Naive thymus-derived CD8-positive, alpha-beta T cell (primary cell): ENCODE measurements at places on chromosomes 3 and 15. TPM values are rescaled to one million over a fixed set of nuclear protein-coding genes. Genes with fewer than 3 reads are reported as not detected.

The TRPC1 gene
- 5.2 TPM for total RNA-seq

- H3K4me1 ChIP-seq: peaks cover 8% of the 10 kb centered on the region
- H3K4me3 ChIP-seq: no peak overlapping the region
- peak overlapping the region; percentile 32 for H3K27ac ChIP-seq
- H3K27me3 ChIP-seq: no peaks in the 10 kb centered on the region
- peaks cover 6% of the 10 kb centered on the region for H3K36me3 ChIP-seq
Measured at GRCh38 chr3:11522953-11523571, 120.7 kb downstream of the VGLL4 start.

DNA sequence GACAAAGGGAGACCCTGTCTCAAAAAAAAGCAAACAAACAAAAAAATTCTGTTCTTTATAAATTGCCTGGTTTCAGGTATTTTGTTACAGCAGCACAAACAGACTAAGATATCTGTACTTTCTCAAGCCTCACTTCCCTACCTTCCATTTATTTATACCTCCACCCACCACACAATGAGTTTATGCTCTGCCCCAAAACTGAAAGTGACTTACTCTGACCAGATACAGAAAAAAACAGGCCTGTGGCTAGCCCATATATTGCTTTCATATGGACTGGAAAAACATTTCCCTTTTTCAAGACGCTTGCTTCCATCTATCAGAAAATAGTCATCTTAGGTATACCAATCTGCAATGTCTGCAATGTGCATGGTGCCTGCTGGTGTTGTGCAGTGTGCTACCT is 8.7 kb upstream of the GPD1L start:
- H3K4me3 ChIP-seq: no peak overlapping the region
- peaks cover 7% of the 10 kb centered on the region for H3K27me3 ChIP-seq
- H3K36me3 ChIP-seq: no peaks in the 10 kb centered on the region
- peaks cover 6% of the 10 kb centered on the region for H3K4me1 ChIP-seq
- no peak overlapping the region for H3K27ac ChIP-seq
- DNase-seq: no peak

The SEMA4B gene
- total RNA-seq: 25.1 TPM

- no peak overlapping the region for H3K27ac ChIP-seq
- no peak overlapping the region for H3K4me3 ChIP-seq
- peaks cover 26% of the 10 kb centered on the region for H3K4me1 ChIP-seq
- H3K27me3 ChIP-seq: no peaks in the 10 kb centered on the region
Measured at GRCh38 chr15:51878446-51879386, 49.3 kb downstream of the TMOD3 start.

GRCh38 chr3:122189357-122189756 is 5.9 kb downstream of the CASR start:
- peaks cover 2% of the 10 kb centered on the region for H3K4me1 ChIP-seq
- H3K27ac ChIP-seq: no peak overlapping the region
- H3K36me3 ChIP-seq: no peaks in the 10 kb centered on the region

The IGF2BP2 gene
- 0.49 TPM for total RNA-seq

DNA sequence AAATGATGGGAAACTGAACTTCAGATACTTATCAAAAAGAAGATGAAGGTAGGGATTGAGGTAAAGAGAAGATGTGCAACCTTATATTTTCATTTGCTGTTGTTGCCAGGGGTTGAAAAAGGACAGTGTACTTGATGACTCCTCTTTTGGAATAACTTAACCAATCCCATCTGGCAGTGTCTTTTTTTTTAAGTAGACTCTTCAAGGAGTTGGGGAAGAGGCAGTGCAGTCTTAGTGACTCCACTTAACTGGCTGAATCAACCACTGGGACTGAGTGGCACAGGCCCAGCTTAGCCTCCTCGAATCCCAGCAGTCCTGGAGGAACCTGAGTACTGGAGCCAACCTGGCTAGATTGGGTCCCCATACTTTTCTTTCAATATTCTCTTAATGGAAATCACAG is 27.3 kb upstream of the FILIP1L start:
- no peak overlapping the region for H3K27ac ChIP-seq
- no peak overlapping the region for H3K4me3 ChIP-seq
- no peak for DNase-seq
- H3K27me3 ChIP-seq: no peaks in the 10 kb centered on the region

The KLHL40 gene
- not detected for total RNA-seq

The SLC6A20 gene
- 0.52 TPM for total RNA-seq

GRCh38 chr15:86236356-86237110 is 156.9 kb downstream of the AGBL1 start:
- H3K36me3 ChIP-seq: no peaks in the 10 kb centered on the region
- H3K4me1 ChIP-seq: peaks cover 5% of the 10 kb centered on the region

DNA sequence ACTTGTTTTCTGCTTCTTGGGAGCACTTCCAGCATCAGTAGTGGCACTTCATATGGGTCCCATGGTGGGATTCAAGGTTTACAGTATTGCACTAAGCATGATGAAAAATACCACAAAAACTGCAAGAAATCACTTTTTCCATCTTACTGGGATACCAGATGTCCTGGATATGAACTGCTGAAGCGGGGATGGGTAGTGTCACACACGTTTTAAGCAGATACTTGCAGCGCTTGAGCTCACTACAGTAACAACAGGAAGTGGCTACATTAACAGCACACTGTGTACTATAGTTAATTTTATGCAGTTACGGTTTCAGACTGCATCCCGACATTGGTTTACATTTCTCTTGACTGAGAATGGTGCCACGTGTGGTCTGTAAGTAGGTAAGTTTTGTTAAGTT is 3.5 kb upstream of the ISG20 start:
- peak overlapping the region; percentile 84 for H3K4me3 ChIP-seq
- peak overlapping the region; percentile 99 for H3K27ac ChIP-seq
- DNase-seq: peak; percentile 51
- H3K36me3 ChIP-seq: peaks cover 29% of the 10 kb centered on the region

The ITIH1 gene
- not detected for total RNA-seq

The FBXL2 gene
- total RNA-seq: not detected

The USP8 gene
- total RNA-seq: 72.0 TPM

GRCh38 chr3:42195879-42196330 is 70.1 kb downstream of the CCK start:
- DNase-seq: no peak
- H3K27me3 ChIP-seq: no peaks in the 10 kb centered on the region
- H3K4me1 ChIP-seq: peaks cover 43% of the 10 kb centered on the region
- no peak overlapping the region for H3K27ac ChIP-seq
- peaks cover 72% of the 10 kb centered on the region for H3K36me3 ChIP-seq

The CXCR6 gene
- 0.25 TPM for total RNA-seq

DNA sequence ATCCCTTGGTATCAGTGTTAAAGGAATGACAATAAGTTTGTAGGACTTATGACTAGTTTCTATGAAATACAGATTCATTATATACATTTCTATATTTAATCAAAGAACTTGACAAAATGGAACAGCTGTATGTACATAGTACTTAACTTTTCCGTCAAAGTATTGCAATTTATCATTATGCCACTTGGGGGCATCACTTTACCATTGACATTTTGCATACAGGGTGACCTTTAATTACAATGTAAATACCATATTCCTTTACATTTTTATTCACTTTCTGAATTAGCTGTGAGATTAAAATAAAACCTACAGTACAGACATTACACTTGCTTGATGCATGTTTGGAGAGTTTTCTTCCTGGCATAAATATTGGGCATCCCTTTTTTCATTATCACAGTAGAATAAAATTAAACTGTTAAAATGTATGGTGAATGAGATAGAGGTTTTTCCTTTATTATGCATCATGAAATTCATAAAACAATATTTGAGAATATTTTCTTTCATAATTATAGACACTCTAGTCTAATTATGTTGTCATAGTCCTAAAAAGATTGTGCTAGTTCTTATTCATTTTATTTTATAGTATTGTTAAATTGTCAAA is 6.9 kb downstream of the NEK11 start:
- DNase-seq: no peak
- H3K27ac ChIP-seq: no peak overlapping the region
- H3K36me3 ChIP-seq: no peaks in the 10 kb centered on the region
- no peaks in the 10 kb centered on the region for H3K4me1 ChIP-seq

The HMCES gene
- 62.2 TPM for total RNA-seq

DNA sequence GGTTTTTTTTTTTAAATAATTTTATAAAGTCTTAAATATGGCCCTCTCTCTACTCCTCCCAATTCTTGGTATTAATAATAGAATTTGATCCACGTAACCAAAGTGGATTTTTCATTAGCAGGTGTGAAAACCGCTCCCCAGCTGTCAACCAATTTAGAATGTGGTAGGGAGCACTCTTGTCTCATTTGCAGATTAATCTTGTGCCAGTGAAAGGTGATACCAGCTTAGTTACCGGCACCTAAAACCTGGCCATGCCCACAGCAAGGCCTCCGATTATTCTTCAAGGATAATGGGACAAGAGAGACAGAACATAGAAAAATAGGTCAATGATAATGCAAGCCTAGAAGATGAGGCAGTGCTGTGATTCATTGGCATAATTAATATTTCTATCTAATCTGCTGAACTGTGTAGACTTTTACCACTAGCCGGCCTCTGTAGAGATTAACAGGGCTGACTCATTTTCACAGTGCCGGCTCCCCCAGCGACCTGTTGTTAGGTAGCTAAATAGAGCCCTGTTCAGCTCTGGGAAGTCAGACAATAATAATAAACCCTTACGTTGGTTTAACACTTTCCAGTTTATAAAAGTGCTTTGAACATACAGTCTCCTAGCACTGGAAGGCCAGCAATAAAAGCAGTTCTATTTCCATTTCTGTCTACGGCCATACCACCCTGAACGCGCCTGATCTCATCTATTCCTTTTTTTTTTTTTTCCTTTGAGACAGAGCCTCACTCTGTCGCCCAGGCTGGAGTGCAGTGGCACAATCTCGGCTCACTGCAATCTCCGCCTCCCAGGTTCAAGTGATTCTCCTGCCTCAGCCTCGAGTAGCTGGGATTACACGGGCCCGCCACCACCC is 102.9 kb downstream of the SHQ1 start:
- H3K27ac ChIP-seq: no peak overlapping the region
- peaks cover 41% of the 10 kb centered on the region for H3K4me1 ChIP-seq
- no peak for DNase-seq
- H3K36me3 ChIP-seq: peaks cover 12% of the 10 kb centered on the region
- no peak overlapping the region for H3K4me3 ChIP-seq
- H3K27me3 ChIP-seq: no peaks in the 10 kb centered on the region

DNA sequence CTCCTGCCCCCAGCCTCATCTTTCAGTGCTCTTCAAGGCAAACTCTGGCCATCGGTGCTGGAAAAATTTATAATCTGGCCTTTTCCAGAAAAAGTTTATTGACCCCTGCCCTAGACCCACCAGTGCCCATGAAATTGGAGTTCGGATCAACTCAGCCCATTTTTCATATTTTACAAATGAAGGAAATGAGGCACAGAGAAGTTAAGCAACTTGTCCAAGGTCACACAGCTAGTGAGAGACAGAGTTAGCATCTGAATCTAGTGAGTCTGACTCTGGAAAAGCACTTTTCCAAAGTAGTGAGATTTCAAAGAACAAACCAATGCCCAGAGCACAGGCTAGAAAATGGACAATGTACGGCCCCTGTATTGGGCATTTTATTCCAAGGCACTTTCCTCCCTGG is 69.4 kb upstream of the TLE3 start:
- no peak overlapping the region for H3K4me3 ChIP-seq
- no peak overlapping the region for H3K27ac ChIP-seq
- no peak for DNase-seq
- H3K36me3 ChIP-seq: no peaks in the 10 kb centered on the region

GRCh38 chr3:71983694-71984093 is 198.7 kb upstream of the PROK2 start:
- H3K27me3 ChIP-seq: peaks cover 2% of the 10 kb centered on the region
- H3K27ac ChIP-seq: no peak overlapping the region
- H3K4me3 ChIP-seq: no peak overlapping the region
- H3K4me1 ChIP-seq: peaks cover 14% of the 10 kb centered on the region
- no peak for DNase-seq
- no peaks in the 10 kb centered on the region for H3K36me3 ChIP-seq

The ZNF385D gene
- not detected for total RNA-seq

DNA sequence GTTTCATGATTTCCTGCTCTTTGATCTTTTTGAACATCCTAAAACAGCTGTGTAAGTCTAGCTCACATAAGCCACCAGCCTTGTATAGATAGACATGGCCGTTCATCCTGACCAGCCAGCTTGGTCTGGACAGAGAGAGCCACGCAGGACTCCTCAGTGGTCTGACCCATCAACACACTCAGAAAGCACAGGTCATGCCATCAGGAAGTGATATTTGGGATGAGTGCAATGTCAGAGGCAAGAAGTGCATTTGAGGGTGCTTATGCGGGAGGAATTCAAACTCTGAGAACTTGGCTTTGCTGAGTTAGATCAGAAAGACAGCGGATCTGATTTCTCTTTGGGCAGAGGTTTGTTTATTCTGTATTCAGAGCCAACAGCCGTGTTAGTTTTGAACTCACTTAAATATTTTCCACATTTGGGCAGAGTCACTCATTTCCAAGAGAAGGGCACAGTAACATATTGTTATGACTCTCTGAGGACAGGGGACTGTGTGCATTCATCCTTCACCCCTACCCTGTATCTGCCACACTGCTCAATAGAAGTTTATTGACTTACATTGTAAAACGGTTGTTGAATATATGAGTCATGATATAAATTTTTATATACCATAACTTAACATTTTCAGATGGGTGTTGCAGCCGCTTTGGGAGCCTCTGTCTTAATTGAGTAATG is 225.3 kb upstream of the LYSMD4 start:
- no peak overlapping the region for H3K4me3 ChIP-seq
- DNase-seq: no peak
- H3K27me3 ChIP-seq: peaks cover 13% of the 10 kb centered on the region
- peaks cover 16% of the 10 kb centered on the region for H3K4me1 ChIP-seq

- peaks cover 14% of the 10 kb centered on the region for H3K4me1 ChIP-seq
- H3K27ac ChIP-seq: no peak overlapping the region
- no peaks in the 10 kb centered on the region for H3K27me3 ChIP-seq
- no peak overlapping the region for H3K4me3 ChIP-seq
- no peaks in the 10 kb centered on the region for H3K36me3 ChIP-seq
Measured at GRCh38 chr3:122299872-122300460, 25.1 kb upstream of the CSTA start.

- peaks cover 23% of the 10 kb centered on the region for H3K36me3 ChIP-seq
- H3K4me1 ChIP-seq: peaks cover 100% of the 10 kb centered on the region
- H3K4me3 ChIP-seq: peak overlapping the region; percentile 84
- no peaks in the 10 kb centered on the region for H3K27me3 ChIP-seq
Measured at GRCh38 chr3:30639937-30640336, 33.5 kb downstream of the TGFBR2 start.

- no peaks in the 10 kb centered on the region for H3K36me3 ChIP-seq
- peaks cover 34% of the 10 kb centered on the region for H3K27me3 ChIP-seq
- no peak overlapping the region for H3K27ac ChIP-seq
- DNase-seq: no peak
- H3K4me1 ChIP-seq: peaks cover 6% of the 10 kb centered on the region
Measured at GRCh38 chr15:48643776-48644466, 1.6 kb downstream of the FBN1 start.

GRCh38 chr3:11375333-11376088 is 103.3 kb downstream of the ATG7 start:
- no peak overlapping the region for H3K4me3 ChIP-seq
- H3K4me1 ChIP-seq: no peaks in the 10 kb centered on the region
- no peak for DNase-seq
- no peaks in the 10 kb centered on the region for H3K27me3 ChIP-seq

- DNase-seq: no peak
- H3K36me3 ChIP-seq: no peaks in the 10 kb centered on the region
- H3K4me1 ChIP-seq: peaks cover 82% of the 10 kb centered on the region
- H3K27me3 ChIP-seq: no peaks in the 10 kb centered on the region
- no peak overlapping the region for H3K27ac ChIP-seq
Measured at GRCh38 chr15:25790000-25790660, 73.0 kb downstream of the ATP10A start.

The CKMT1B gene
- not detected for total RNA-seq
